Fibroblast of villous mesenchyme (primary cell): ENCODE measurements at places on chromosomes 13 and 19.

GRCh38 chr19:33562636-33563035 lies 41.0 kb upstream of the PEPD start:
- DNase-seq = no peak

DNA sequence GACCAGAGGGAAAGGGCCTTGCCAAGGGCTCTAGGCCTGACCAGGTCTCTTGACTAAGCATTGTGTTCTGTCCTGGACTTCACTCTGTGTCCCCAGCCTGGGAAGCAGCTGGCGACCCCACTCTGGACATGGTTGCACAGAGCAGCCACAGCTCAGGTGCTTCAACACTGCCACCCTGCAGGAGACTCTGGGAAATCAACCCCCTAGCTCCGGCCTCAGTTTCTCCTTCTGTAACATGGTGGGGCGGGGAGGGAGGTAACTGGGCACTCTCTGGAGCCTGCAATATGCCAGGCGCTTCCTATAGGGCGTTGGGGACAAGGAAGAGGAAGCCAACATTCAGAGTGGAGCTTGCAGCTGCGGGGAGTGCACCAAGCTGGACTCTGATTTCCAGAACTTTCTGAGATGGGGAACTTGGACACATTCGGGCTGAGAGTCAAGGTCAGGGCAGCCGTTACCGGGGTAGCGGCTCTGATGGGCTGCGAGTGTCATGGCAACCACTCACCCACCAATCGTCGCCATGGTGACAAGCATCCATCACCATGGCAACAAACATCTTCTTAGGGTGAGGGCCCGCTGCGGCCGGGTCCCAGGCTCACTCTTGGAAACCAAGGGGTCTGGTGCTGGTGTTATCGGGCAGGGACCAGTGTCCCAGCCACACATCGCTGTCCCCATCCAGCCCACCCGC lies 12.8 kb downstream of the F2RL3 start:
- no peak for DNase-seq

GRCh38 chr13:82344867-82345266 lies 1537.4 kb downstream of the SLITRK1 start:
- no peak for DNase-seq

- DNase-seq = no peak
These were observed 2.8 kb downstream of the ZNF749 start for GRCh38 chr19:57437931-57438330.

DNA sequence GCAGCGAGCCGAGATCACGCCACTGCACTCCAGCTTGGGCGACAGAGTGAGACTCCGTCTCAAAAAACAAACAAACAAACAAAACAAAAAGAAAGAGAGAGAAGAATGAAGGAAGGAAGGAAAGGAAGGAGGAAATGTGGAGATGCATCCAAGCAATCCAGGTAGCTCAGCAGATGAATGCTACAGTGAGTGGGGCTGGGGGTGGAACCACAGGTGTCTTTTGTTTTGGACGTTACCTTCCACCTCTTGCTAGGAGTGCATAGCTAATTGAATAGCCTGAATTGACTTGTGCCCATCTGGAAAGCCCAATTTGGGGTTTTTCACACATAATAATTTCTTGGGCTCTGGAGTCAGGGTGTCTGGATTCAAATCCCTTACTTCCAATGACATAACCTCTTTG lies 66.0 kb upstream of the GTF3A start:
- no peak for DNase-seq

DNA sequence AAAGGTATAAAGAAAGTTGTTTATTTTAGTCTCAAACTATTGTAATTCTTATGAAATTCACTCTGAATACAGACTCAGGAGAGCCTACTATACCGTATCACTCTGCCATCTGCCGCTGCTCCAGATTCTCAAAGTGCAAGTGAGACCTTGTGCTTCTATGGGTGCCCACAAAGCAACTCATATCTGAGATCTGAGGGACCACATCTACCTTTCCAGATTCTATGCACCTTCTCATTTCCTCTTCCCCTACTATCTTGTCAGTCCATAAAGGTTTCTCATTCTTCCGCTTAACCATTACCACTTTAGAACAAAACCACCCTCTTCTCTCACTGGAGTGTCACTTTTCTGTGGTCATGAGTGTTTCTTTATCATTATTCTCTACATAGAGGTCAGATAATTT lies 1236.9 kb downstream of the DIAPH3 start:
- DNase-seq = no peak

DNA sequence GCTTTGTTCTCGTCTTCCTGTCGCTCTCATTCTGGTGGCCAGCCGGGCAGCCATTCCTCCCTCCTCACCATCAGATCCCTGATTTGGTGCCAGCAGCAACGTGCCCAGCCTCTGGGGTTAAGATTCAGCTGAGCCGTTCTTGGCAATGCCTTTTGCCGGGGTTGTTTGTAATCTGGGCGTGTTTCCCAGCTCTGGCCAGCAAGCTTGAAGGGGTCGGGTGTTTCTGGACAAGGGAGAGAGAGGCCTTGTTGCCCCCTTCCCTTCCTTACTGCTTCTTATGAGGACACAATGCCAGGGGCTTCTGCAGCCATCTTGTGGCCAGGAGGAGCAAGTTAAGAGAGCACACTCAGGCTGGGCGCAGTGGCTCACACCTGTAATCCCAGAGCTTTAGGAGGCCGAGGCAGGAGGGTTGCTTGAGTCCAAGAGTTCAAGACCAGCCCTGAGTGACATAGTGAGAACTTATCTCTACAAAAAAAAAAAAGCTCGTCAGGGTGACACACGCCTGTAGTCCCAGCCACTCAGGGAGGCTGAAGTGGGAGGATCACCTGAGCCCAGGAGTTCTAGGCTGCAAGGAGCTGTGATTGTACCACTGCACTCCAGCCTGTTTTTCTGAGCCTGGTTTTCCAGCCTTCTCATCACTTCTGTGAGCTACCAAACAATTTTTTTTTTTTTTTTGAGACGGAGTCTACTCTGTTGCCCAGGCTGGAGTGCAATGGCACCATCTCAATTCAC lies 10.7 kb upstream of the CRTC1 start:
- peak; percentile 66 for DNase-seq

DNA sequence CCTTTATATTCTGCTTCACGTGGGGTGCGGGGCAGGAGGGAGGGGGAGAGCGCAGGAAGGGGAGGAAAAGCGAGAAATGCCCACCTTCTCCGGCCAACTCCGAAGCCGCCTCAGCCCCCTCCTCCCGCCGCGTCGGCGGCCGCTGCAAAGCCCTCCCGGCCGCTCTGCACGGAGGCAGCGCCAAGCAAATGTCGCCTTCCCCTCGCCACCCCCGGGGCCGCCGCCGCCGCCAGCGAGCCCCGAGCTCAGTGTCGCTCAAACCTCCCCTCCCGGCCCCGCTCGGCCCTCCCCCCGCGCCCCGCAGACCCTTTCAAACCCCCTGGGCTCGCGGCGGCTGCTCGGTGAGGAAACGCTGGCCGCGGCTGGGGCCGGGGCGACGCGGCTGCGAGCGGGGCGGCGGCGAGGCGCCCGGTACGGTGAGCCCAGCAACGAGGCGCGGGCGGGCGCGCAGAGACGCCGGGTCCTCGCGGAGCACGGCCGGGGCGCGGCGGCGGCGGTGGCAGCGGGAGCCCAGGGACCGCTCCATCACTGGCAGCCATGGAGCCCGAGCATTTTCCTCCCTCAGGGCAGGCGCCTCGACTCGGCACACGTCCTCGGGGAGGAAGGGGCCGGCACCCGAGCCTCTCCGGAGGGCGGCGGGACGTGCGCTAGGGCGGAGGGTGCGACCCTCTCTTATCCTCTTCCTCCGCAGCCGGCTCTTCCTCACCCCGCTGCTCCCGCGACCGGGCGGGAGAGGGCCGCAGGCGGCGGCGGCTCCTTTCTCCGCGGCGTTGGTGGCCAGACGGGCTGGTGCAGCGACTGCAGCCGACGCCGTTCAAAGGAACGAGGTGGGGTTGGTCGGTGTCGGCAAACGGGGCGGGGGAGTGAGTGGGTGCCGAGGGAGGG lies 463 bp upstream of the TSC22D1 start:
- peak; percentile 4 for DNase-seq

GRCh38 chr19:27689734-27690241 lies 1523.2 kb downstream of the UQCRFS1 start:
- no peak for DNase-seq

- DNase-seq = no peak
These were observed 123.6 kb downstream of the NALCN start for GRCh38 chr13:101292711-101293110.
